ENCODE measurements at places on chromosomes 1 and 21.

DNA sequence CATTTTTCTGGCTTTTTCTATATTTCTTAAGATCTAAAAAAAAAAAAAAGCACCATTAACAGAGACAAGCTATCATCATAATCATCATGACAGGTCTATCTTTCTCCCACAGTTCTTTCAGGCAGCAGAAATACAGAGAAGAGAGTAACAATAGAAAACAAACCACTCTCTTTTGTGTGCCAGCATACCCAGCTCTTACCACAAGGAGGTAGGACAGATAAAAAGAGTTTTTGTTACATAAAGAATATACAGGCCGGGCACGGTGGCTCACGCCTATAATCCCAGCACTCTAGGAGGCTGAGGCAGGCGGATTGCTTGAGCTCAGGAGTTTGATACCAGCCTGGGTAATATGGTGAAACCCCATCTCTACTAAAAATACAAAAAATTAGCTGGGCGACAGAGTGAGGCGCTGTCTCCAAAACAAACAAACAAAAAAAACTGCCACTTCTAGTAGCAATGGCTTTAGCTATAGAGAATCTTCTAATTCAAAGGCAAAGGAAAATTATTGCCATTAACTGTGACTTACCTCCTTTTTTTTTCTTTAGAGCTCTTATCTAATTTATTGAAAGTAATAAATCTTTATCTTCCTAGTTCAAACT is 39.7 kb downstream of the ANKRD13C start:
- DNase-seq: no peak

- DNase-seq: no peak
These were observed 16.4 kb downstream of the RUNX1 start for GRCh38 chr21:35032474-35033263.

DNA sequence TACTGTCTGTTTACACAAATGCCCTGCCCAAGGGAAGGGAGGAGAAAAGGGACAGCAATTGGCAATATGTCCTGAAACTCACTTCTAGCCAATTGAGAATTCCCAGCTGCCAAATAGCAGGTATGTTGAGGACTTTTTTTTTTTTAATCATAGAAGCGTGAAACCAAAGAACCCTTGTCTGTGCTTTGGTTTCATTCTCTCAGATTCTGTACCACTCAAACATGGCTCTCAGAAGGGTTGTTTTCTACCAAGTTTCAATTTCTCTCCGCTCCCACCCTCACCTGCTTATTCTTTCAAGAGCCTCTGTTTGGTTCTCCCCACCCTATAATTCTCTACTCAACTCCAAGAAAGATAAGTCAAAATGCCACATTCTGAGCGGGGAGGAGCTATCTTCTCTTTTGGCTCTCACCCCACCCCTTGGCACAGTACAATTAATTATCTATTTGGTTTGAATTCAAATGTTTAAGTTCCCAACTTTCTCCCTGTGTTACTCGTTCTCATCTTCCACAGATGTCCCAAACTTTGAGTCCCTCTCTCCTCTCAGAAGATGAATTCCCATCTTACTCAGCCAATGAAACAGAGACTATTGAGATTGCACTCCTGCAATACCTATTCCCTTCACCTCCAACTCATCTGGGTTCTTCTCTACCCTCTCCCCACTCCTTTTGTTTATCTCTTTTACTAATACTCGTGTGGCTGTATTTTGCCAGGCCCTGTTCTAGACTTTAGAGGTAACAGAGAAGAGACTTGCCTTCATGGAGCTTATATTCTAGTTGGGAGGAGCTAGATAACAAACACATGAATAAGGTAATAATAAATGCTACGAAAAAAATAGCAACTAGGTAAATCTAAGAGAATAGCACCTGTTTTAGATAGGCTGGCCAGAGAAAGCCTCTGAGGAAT is 3.9 kb upstream of the TP53BP2 start:
- DNase-seq: no peak

DNA sequence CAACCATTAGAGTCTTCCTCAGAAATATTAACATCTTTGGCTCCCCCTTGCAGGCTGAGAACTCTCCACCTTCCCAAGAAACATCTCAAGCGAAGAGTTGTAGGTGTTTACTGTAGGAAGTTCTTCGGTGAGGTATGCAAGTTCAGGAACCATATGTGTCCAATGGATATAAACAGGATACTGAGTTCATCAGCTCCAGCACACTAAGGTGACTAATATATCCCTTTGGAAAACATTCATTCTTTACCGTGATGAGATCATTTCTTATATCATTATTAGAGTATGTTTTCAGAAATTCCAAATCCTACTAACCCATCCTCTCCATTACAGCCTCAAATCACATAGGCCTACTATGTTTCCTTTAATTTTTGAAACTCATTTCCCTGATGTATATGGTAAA is 37.3 kb upstream of the PRMT6 start:
- no peak for DNase-seq

GRCh38 chr1:38138498-38139233 is 92.1 kb upstream of the POU3F1 start:
- DNase-seq: no peak

- peak; percentile 44 for DNase-seq
These were observed 379 bp downstream of the PPCS start for GRCh38 chr1:42456754-42457089.

- DNase-seq: no peak
These were observed 387.5 kb downstream of the DPYD start for GRCh38 chr1:97533358-97533757.

DNA sequence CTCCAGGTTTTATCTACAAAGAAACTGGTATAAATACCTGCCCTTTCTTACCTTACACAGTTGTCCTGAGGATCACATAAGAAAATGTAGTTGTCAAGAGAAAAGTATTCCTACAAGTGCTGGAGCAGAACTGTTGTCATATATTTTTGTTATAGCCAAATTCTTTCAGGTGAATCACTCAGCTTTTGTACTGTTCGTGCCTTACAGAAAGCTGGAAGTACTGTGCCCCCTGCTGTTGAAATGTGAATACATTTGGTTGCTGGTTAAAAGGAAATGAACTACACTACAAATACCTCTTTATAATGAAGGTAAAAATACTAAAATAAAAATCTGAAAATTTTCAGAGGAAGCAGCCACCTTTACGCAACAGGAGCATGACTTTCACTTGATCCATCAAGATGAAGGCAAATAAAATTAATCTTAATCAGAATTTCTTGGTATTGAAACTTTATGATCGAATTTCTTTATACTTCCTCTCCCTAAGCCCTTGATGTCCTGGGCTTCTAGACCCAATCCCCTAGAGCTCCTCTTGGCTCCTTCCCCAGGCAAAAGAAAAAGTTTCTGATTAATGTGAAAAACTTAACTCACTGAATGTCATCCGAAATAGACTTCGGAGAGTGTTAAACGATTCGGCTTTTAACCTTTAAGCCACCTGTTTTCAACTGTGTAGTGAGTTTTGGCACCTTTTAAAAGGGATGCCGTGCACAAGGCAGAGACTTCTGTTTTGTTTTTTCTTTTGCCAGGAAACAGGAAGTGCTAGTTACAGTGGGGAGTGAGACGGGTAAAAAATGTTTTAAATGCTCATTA is 12.5 kb downstream of the CHML start:
- DNase-seq: no peak

GRCh38 chr1:55244476-55245099 is 29.4 kb upstream of the USP24 start:
- no peak for DNase-seq

- DNase-seq: no peak
These were observed 588.5 kb downstream of the AGBL4 start for GRCh38 chr1:49435291-49435690.

DNA sequence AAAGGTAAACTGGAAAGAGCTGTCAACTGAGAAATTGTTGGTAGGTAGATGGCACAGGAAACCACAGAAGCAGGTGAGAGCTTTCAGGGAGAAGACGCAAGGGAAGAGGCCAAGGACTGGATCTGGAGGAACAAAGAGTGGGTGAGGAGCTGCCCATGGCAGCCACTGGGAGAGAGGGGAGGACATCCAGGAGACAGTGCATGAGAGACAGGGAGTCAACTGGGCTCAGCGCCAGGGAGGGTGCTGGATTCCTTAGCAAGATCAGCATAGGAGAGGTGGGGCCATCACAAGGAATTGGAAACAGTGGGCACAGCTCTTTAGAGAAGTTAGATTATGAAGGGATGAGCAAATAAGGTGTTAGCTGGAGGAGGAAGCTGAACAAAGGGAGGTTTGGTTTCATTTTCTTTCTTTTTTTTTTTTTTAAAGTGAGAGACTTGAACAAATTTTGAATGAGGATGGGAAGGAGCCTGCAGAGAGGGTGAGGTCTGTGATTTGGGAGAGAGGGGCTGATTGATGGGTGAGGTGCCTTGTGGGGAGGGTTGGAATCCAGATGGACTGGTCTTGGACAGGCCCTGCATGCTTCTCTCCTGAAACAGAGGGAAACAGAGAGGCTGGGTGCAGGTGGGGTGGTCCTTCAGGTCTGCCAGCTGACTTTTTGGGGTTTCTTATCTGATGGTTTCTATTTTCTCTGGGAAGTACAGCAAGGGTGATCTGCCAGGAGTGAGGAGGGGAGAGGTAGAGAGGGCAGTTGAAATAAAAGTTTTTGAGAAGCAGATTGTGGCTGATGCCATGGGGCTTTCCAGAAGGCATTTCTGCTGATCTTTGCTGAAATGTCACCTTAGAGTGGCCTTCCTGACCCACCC is 5.4 kb downstream of the CYP4B1 start:
- no peak for DNase-seq

DNA sequence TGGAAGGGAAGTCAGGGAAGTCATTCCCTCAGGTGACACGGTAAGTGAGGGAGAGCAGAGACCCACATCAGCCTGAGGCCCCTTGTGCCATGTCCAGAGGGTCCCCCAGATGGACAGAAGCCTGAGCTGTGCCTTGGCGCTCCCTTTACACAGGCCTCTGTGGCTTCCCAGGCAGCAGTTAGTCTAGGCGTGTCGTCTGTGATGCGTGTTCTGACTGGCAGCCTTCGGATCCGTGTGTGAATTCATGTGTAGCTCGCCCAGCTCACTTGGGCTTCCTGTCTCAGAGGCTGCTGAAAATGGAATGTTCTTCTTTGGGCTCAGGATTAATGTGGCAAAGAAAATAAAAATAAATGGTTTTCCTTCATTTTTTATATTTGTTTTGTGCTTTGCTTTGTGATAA is 28.3 kb downstream of the PRMT2 start:
- DNase-seq: no peak

- DNase-seq: no peak
These were observed 54.2 kb upstream of the NFIA start for GRCh38 chr1:61028136-61028535.

Data from stimulated activated CD4-positive, alpha-beta T cell treated with anti-CD3 and anti-CD28 coated beads, Interleukin-2, amount 100 ng/mL, for 48 hours (primary cell).